Epithelial cell of umbilical artery (primary cell): ENCODE measurements at places on chromosomes 11 and 22. TPM values are rescaled to one million over a fixed set of nuclear protein-coding genes. Genes with fewer than 3 reads are reported as not detected.

Gene LARGE2
- total RNA-seq, result under 0.01 TPM in 1 of 2 replicates, not detected in the other

Gene TMEM191B
- 0.15 TPM in 1 of 2 replicates, not detected in the other for total RNA-seq

Gene ASCL2
- not detected in 2 replicates for total RNA-seq

Gene SLC25A45
- total RNA-seq, result 0.46 and 2.3 TPM in 2 replicates

Gene SLN
- 0.32 TPM in 1 of 2 replicates, not detected in the other for total RNA-seq

Gene THY1
- 4.0 and 7.5 TPM in 2 replicates for total RNA-seq
